Activated CD4-positive, alpha-beta T cell treated with anti-CD3 and anti-CD28 coated beads for 36 hours (primary cell): ENCODE measurements at places on chromosomes 4 and X. TPM values are rescaled to one million over a fixed set of nuclear protein-coding genes. Genes with fewer than 3 reads are reported as not detected.

The ARSJ gene
- 0.05 TPM for total RNA-seq

The GLUD2 gene
- total RNA-seq, result 0.65 TPM

The CLDN22 gene
- not detected for total RNA-seq

The CLCN3 gene
- total RNA-seq, result 22.0 TPM
